NCI-H187 (cell line): ENCODE measurements at places on chromosomes 16 and 17.

- no peak for DNase-seq
Measured at GRCh38 chr17:40433551-40434415, 9.5 kb upstream of the IGFBP4 start.

DNA sequence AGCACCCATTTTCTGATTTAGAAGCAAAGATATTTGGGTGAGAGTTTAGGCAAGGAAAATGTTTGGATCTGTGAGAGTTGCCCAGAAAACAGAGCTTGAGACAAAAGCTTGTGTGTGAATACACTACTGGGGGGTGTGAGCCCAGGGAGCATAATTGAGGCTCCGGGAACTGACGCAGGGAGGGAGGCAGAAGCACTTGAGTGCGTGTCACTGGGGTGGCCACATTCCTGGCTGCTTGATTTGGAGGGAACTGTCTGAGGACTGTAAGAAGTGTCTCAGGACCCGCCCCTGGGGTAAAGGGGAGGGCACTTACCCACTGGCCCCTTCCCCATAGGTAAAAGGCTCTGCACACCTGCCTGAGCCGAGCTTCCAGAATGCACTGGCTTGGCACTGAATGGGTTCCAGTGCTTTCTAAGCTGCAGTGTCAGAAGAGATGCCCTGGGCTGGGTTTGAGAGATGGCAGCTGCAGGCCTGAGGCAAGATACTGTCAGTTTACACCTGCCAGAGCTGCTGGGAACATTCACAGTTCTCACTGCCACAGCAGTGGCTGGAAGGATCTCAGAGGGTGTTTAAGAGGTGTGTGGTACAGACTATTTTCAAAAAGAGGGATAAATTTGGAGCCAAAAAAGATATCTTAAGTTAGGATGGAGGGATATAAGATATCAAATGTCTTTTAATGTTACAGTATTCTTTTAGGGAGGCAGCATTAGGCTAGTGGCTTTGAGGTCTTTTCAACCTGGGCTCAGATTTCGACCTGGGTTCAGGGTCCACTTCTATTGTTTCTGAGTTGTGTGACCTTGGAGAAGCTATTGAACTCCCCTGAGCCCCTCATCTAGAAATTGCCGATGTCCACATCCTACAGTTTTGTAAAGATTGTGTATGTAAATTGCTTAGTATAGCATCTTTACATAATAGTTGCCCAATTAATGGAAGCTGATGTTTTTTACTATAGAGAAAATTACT lies 6.9 kb upstream of the TEX2 start:
- no peak for DNase-seq

GRCh38 chr17:16941072-16942036 lies 30.6 kb downstream of the TNFRSF13B start:
- no peak for DNase-seq

DNA sequence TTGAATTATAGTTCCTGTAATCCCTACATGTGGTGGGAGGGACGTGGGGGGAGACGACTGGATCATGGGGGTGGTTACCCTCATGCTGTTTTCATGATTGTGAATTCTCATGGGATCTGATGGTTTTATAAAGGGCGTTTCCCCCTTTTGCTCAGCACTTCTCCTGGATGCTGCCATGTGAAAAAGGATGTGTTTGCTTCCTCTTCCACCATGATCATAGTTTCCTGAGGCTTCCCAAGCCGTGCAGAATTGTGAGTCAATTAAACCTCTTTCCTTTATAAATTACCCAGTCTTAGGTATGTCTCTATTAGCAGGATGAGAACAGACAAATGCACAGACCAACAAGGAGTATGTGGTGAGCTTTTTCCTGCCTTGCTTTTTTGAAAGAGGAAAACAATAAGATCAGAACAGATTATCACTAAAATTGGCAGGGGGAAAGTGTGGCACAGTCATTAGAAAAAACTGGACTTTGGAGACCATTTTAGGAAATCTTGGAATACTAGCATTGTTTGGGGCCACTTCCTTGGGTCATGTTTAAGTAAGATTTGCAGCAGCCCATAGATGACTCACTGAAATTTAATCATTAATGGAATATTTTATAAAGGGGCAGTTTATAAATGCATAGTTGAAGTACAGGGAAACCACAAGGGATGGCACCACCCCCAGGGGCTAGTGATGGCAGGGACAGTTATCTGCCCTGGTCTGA lies 352.8 kb downstream of the CDH13 start:
- DNase-seq, result no peak

- DNase-seq, result no peak
Measured at GRCh38 chr16:12027558-12028287, 51.2 kb downstream of the SNX29 start.

DNA sequence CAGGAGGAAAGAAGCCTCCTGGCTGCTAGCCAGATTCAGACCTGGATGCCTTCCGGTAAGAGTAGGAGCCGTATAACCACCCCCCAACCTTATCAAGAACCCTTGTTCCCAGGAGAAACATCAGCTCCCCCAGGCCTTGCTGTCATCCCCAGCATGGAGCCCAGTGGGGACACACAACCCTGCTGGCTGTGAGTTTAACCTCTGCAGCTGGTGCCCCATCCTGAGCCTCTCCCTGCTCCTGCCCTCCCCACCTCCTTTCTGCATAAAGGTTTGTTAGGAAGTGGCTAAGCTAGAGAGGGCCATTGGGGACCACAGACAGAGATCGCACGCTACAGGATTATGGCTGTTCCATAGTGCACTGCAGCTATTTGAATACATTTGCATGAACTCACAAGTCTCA lies 55.5 kb upstream of the RPL38 start:
- DNase-seq, result no peak

- no peak for DNase-seq
Measured at GRCh38 chr16:2372684-2373083, 32.2 kb upstream of the ABCA3 start.

DNA sequence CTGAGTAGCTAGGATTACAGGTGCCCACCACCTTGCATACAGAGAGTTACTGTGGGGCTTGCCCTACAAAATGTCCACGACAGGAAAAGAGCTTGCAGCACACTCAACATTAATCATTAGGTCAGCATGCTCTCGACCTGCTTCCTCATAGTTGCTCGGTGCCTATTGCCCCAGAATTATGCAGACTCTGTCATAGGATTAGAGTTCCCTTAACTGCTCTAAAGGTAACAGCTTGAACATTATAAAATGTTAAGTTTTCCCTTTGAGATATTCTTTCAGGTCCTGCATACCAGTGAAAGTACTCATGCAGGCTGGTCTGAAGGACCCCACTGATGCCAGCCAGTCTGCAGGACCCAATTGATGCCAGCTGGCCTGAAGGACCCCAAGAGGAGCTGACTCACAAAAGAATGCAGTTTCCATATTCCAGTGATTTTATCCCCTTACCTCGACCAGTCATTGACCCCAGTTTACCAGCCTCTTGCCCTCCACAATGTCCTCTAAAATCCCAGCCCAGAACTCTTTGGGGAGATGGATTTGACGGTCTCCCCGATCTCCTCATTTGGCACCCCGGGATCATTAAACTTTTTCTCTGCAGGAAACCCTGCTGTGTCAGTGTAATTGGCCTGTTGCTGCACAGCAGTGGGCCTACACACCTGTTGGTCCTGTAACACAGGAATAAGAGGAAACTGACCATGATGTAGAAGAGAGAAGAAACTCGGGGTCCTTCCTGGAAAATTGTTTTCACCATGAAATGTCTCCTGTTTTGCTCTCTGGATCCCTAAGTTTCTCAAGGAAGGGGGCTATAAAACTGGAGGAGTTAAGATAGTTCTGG lies 10.6 kb downstream of the ICAM2 start:
- DNase-seq, result no peak

DNA sequence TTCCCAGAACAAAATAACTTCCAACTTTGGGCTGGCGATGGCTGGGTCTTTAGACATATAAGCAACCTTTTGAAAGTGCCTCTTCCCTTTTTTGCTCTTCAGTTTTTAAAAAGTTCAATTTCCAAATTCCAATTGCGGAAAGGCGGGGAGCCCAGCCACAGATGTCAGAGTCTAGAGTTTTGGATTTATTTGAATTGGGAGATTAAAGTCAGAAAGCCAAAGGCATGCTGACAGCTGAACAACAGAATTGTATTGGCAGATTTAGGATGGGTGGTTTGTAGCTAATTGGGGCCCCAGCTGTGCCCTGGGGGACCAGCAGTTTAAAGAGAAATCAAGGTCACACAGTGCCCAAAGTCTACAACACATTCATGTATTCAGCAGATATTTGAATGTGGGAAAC lies 10.5 kb downstream of the YPEL2 start:
- DNase-seq, result no peak

- no peak for DNase-seq
Measured at GRCh38 chr16:57711346-57711745, 16.7 kb downstream of the DRC7 start.

DNA sequence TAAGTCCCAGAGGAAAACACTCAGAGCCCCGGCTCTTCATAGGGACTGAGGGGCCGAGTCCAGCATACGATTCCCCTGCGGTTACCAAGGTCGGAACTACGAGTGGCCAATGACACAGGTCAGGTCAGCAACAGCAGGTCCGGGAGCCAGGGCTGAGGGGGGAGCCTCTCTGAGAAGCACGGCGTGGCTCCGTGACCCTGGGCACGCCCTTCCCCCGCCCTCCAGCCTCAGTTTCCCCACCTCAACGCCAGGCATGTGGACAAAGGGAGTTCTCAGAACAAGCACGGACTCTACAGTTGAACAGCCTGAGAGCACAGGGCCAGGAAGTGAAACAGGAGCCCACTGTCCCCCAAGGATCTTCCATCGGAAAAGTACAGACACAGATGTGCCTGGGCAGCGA lies 25.6 kb downstream of the TPSD1 start:
- no peak for DNase-seq

DNA sequence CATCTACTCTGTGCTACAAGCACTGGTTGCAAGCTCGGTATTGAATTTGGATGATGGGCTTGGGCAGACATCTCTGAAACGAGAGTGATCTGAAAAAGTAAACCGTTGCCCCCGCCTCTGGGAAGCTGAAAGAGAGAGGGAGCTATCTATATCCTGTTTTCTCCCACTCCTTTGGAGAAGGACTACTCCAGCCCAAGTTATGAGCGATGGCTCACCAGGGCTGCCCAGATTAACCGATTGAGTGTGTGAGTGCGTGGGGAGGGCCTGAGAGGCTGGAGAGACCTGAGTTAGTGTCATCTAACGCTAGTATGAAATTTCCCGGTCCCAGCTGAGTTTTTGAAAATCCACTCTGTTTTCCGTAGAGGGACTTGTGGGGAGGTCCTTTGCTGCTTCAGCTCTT lies 11.5 kb downstream of the MGAT5B start:
- no peak for DNase-seq

DNA sequence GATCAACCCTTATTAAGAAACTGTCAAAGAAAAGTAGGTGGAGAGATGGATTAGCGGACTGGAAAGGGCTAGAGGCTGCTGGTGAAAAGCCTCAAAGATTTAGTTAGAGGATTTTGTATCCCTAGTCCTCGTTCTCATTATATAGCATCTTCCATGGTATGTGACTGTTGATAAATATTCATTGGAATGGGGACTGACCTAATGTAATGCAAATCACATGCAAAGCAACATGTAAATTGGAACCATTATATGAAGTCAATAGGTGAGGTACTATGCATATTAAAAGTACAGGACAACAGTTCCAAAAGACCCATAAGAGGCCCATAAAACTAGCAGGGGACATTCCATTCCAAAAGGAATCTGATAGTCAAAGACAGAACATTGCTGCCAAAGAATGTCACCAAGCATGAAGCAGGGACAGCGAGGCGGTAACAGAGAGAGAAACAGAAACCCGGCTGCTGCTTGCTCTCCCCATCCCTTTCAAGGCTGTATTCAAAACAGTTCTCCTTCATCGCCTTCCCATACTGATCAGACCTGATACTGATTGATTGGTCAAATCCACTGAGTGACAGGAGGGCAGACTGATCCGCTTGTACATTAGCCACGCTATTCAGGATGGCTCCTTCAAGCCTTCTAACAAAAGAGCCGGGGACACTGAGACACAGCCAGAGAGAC lies 44.5 kb downstream of the SOX9 start:
- DNase-seq, result no peak

DNA sequence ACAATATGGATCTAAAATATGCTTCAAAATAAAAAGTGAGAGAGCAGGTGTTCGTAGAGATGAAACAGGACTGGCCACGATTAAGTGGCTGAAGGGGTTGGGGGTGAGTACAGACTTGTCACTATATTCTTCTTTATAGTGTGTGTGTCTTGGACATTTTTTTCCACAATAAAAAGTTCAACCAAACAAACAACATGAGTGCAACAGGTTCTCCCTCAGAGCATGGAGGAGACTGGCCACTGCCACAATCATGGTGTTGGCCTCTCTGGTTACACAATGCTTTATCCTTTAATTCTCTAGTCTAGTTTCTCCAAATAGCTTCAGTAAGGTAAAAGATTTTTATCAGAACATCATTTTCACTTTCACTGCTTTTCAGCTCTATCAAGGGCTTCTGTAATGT lies 109.3 kb downstream of the PARN start:
- DNase-seq, result no peak

DNA sequence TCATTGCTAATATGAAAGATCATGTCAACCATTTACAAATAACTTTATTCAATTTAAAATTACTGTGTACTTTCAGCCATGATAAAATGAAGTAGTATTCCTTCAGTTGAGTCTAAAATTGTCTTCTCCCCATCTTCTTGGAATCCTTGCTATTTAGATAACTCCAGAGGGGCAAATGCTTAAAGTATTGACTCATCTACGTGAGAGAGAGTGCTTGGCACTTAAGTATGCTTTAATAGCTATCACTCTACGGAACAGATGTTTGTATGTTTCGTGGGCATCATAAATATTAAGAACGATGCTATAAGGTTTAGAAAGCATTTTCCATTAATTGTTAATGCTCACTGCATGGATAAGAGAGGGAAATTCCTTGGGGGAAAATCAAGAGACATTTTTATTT lies 69.3 kb upstream of the MED13 start:
- DNase-seq, result no peak

- DNase-seq, result no peak
Measured at GRCh38 chr17:13865650-13866049, 203.7 kb upstream of the COX10 start.

DNA sequence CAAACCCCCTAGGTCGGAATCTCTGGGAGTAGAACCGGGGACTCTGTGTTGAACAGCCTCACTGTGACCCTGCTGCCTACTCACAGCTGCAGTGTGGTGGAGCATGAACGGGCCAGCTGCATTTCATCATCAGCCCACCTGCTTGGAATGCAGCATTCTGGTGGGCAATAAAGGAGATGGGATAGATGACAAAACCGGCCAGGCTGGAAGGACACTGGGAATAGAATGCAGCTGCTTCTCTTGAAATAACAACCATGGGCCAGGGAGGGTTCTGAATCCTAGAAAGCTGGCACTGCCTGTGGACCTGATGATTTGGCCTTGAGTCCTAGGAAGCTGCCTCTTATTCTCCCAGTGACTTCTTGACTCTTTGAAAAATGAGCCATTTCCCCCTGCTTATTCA lies 23.5 kb downstream of the CFAP97D1 start:
- no peak for DNase-seq

- no peak for DNase-seq
Measured at GRCh38 chr16:9054460-9054859, 37.0 kb upstream of the HAPSTR1 start.

GRCh38 chr16:19691161-19691711 lies 26.8 kb downstream of the KNOP1 start:
- DNase-seq, result no peak
